Cardiac ventricle fibroblast (primary cell): ENCODE measurements at places on chromosomes 1 and 21. TPM values are rescaled to one million over a fixed set of nuclear protein-coding genes. Genes with fewer than 3 reads are reported as not detected.

Gene RIMKLA
- not detected in 2 replicates for total RNA-seq

Gene STUM
- total RNA-seq: 0.73 and 0.81 TPM in 2 replicates

Gene PRRX1
- total RNA-seq: 113 and 143 TPM in 2 replicates

Gene RHD
- not detected in 2 replicates for total RNA-seq

Gene AMPD1
- not detected in 2 replicates for total RNA-seq

Gene HSD3B2
- total RNA-seq: not detected in 2 replicates

Gene VAV3
- total RNA-seq: 1.4 and 3.7 TPM in 2 replicates

Gene SERPINC1
- total RNA-seq: not detected in 2 replicates

Gene RNU1-3
- under 0.01 TPM in 2 replicates for total RNA-seq

Gene OR2T11
- not detected in 2 replicates for total RNA-seq

Gene RABGGTB
- 20.0 and 32.4 TPM in 2 replicates for total RNA-seq

Gene CYP4X1
- total RNA-seq: 9.4 and 13.3 TPM in 2 replicates

Gene MPZ
- total RNA-seq: 0.44 and 0.50 TPM in 2 replicates

Gene KRTAP7-1
- not detected in 2 replicates for total RNA-seq

Gene SPATA46
- not detected in 2 replicates for total RNA-seq

Gene CLCA1
- not detected in 2 replicates for total RNA-seq

Gene HEYL
- 0.20 and 1.00 TPM in 2 replicates for total RNA-seq

Gene CXADR
- total RNA-seq: 4.1 and 4.4 TPM in 2 replicates

Gene CCDC17
- total RNA-seq: 0.10 and 1.00 TPM in 2 replicates

Gene GPR25
- total RNA-seq: not detected in 2 replicates

Gene CRP
- 0.12 TPM in 1 of 2 replicates, not detected in the other for total RNA-seq

Gene CSF3R
- total RNA-seq: not detected in 2 replicates

Gene TMPRSS2
- total RNA-seq: not detected in 2 replicates

Gene AMY2B
- total RNA-seq: 2.4 and 6.4 TPM in 2 replicates

Gene JAM2
- total RNA-seq: 1.4 and 2.2 TPM in 2 replicates

Gene ARTN
- total RNA-seq: not detected in 2 replicates

Gene UBE2U
- total RNA-seq: not detected in 2 replicates

Gene DDOST
- total RNA-seq: 241 and 264 TPM in 2 replicates

Gene CLCA4
- total RNA-seq: not detected in 2 replicates

Gene TFF3
- total RNA-seq: 0.12 TPM in 1 of 2 replicates, not detected in the other

Gene PALMD
- 4.0 and 7.5 TPM in 2 replicates for total RNA-seq
